OCI-M1 (cell line): ENCODE measurements at places on chromosomes 1 and 21.
A peak's percentile ranks its signal among the peaks of the same experiment; 100 is the strongest.

- DNase-seq = no peak
Measured at GRCh38 chr1:4653328-4653660, 1.1 kb upstream of the AJAP1 start.

DNA sequence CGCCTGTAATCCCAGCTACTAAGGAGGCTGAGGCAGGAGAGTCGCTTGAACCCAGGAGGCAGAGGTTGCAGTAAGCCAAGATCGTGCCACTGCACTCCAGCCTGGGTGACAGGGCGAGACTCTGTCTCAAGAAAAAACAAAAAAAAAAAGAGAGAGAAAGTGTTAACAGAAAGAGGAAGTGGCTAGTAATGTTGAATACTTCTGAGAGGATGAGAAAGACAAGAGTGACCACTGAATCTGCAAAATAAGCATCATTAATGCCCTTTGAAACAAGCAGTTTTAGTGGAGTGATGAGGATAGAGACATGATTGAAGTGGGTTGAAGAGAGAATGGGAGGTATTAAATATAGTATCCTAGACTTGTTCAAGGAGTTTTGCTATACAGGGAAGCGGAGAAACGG lies 11.7 kb downstream of the MPZ start:
- peak; percentile 65 for DNase-seq

GRCh38 chr1:116330846-116331245 lies 42.2 kb upstream of the ATP1A1 start:
- no peak for DNase-seq

DNA sequence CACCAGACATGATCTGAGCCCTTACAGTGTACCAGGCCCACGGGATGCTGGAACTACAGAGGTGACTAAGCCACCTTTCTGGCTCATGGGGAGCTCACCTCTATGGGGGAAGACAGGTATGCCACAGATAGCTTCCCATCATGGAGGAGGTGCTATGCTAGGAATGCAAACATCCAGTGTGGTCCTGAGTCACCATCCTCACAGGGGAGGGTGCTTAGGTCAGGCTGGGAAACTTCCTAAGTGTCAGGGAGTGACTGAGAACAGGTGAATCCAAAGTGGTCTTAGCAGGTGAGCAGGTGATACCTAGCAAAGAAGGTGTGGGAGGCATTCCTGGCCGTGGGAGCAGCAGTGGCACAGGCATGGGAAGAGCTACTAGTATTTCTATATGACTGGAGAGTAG lies 8.6 kb upstream of the RASSF5 start:
- no peak for DNase-seq

DNA sequence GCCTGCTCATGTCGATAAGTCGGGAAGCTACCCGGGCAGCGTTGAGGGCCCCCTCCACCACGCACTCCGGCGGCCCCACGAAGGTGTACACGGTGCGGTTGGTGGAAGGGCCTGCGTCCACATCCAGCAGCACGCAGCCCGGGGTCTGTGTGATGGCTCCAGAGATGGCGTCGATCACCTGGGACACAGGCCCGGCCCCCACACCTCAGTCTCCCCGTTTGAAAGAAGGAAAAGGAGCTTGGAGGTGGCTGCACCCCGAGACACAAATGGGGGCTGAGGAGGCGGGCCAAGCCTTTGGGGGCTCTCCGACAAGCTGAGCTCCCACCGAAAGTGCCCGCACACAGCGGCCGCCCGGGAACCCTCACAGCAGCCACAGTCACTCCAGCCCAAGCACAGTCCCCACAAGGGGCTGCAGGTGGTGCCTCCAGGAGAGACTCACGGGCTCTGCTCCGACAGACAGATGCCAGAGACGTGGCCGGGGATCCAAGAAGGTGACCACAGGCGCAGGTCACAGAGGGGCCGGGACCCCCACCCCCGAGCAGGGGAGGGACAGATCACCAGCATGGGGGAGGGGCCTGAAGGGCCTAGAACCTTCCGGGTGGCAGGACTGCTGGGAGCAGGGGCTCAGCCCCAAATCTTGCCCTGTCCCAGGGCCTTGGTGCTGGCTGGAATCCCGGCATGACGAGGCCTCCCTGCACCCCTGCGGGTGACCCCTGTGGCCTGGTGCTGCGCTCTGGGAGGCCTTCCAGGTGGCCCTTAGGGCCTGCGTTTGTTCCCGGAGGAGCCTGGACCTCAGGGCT lies 1.0 kb downstream of the FTCD start:
- DNase-seq = no peak

- DNase-seq = no peak
Measured at GRCh38 chr1:100893718-100894117, 924 bp downstream of the EXTL2 start.

DNA sequence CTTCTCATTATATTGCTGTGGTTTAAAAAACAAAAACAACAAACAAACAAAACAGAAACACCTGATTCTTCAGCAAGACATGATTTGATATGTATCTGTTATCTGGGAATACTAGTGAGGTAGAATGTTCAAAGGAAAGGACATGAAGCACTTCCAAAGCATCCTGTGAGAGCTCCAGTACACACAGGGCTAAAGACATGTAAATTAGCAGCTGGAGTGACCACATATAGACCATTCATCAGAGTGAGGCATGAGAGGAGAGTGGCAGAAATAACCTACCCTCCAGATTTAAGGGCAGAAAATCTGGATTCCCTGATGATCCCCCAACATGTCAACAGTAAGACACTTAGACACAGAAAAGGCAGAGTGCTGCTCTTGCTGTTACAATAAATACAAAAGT lies 260.5 kb upstream of the CHRM3 start:
- DNase-seq = no peak

- DNase-seq = no peak
Measured at GRCh38 chr1:39925721-39926342, 24.1 kb upstream of the MYCL start.

GRCh38 chr1:201363467-201363866 lies 14.0 kb downstream of the TNNT2 start:
- no peak for DNase-seq

DNA sequence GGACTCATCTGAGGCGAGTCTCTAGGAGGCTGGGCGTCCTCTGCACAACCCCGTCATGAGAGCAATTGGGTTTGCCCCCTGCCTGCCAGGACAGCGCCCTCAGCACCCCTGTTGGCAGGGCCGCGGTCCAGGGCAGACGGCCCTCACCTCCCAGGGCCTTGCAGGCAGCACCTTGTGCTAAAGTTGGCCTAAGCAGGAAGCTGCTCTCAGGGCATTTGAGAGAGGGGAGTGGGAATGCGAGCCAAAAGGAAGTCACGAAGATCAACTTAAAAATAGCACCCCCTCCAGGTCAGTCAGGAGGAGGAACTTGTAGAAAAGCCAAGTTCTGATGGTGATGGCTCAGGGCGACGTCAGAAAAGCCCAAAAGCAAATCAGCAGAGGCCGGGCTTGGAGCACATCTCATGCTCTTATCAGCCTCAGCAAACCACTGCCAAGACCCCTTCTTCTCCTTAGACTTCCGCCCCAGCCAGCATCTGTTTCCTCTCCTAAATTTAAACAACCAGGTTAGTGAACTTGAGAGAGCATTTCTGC lies 12.6 kb upstream of the ADORA3 start:
- peak; percentile 83 for DNase-seq

GRCh38 chr1:157040802-157041201 lies 4.7 kb downstream of the ARHGEF11 start:
- DNase-seq = peak; percentile 65

DNA sequence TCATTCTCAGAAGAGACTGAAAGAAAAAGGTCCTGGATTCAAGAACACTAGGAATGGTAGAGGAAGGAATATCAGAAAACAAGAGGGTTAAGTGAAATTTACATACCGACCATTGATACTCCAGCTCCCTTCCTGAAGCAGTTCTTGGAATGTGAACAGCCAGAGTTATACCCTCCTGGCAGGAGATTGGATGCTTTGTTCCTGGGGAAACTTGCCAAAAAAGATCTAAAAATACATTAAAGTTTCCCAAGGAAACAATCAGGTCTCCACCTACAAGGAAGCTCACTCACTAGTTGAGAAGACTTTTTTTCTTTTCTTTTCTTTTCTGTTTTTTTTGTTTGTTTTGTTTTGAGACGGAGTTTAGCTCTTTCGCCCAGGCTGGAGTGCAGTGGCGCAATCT lies 91.1 kb downstream of the HLX start:
- no peak for DNase-seq

GRCh38 chr1:206931709-206932108 lies 10.0 kb upstream of the FCMR start:
- DNase-seq = no peak

DNA sequence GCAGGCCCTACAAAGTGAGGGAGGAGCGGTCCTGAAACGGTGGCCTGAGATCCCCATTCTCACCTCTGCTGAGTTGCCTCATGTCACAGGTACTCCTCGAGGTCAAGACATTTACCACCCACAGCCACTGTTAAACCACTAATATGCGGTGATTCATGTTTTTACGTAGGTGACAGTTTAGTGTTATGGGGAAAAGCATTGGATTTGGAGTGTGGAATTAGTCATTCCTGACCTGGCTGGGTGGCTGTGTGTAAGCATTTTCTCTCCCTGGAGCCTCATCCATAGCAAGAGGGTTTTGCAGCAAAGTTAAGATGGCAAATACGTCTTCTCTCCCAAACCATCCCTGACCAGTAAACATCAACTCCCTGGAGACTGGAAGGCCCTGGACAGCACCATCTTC lies 57.8 kb upstream of the KCNJ6 start:
- DNase-seq = no peak

GRCh38 chr21:31713973-31714740 lies 17.8 kb downstream of the SCAF4 start:
- peak; percentile 64 for DNase-seq

- no peak for DNase-seq
Measured at GRCh38 chr1:29650041-29650400, 413.7 kb downstream of the PTPRU start.

GRCh38 chr1:235105051-235106043 lies 23.3 kb downstream of the TOMM20 start:
- peak; percentile 80 for DNase-seq

- DNase-seq = no peak
Measured at GRCh38 chr1:9606948-9607347, 18.2 kb downstream of the TMEM201 start.

DNA sequence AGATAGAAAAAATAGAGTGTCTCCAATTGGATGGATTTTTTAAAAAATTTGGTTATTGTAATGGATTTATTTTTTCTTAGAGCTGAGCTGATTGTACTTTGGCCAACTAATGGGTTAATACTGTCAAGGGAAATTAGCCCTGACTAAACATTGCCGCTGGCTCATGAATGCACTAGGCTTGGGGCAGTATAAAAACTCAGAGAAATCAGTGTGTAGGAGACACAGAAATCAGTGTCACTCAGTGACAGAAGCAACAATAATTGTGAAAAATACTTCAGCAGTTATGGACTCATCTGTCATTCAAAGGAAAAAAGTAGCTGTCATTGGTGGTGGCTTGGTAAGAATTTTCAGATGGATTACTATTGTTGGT lies at the start of gene KMO:
Gene KMO, plus strand, starts transcription at position 217 of the 370 bp plus-strand sequence. Its CDS starts 67 bp downstream, at position 284.
- DNase-seq = peak; percentile 83
